Stimulated activated CD8-positive, alpha-beta memory T cell treated with anti-CD3 and anti-CD28 coated beads, Interleukin-15, amount 100 ng/mL, for 4 hours (primary cell): ENCODE measurements at places on chromosomes 1 and 21.

DNA sequence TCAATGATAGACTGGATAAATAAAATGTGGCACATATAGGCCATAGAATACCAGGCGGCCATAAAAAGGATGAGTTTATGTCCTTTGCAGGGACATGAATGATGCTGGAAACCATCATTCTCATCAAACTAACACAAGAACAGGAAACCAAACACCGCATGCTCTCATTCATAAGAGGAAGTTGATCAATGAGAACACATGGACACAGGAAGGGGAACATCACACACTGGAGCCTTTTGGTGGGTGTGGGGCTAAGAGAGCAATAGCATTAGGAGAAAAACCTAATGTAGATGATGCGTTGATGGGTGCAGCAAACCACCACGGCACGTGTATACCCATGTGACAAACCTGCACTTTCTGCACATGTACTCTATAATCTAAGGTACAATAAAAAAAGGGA, 883.4 kb upstream of the PRMT6 start:
- no peak for DNase-seq

DNA sequence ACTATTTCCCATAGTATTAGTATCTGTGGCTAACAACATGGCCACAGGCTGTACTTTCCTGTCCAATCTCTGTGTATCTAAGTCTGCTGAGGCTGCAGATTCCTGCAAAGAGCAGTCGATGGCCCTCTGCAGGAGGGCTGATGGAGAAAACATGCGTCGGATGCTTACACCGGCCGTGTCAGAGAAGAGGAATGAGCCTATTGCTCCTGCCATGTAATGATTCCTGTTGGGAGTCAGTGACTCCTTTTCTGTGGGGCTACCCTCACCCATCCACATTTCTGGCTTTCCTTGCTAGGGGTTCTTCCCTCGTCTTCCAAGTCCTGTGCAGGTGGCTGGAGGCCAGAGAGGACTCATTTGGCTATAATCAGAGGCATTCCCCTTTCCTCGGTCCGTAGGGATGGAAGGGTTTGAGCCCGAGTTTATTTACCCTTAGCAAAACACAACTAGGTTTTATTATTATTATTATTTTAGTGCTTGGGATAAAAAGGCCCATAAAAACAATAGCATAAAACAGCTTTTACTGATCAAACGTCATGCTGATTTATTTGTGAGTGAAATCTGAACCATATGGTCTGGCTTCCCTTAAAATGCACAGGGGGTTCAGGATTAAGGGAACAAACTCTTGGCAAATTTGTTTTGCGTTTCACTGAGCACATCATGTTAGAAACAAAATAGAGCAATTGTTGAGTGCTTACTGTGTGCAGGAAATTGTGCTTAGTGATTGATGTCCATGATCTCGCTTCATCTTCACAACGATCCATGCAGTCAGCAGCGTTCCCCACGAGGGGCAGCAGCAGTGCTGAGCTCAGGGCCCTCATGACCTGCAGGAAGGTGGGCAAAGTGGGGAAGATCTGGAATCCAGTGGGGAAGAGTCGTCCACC, 70.8 kb downstream of the KIF26B start:
- no peak for DNase-seq

- no peak for DNase-seq
Observed at GRCh38 chr1:169207797-169208520, 101.5 kb downstream of the ATP1B1 start.

GRCh38 chr1:183883623-183884022, 78.7 kb downstream of the RGL1 start:
- DNase-seq: no peak

GRCh38 chr1:181396811-181397210, 86.5 kb upstream of the CACNA1E start:
- DNase-seq: no peak

GRCh38 chr21:43278359-43278758, 109.6 kb downstream of the CRYAA start:
- DNase-seq: no peak

GRCh38 chr1:82279241-82279640, 478.5 kb downstream of the ADGRL2 start:
- no peak for DNase-seq

GRCh38 chr1:2644171-2644570, 11.4 kb upstream of the MMEL1 start:
- no peak for DNase-seq

GRCh38 chr21:26842300-26842699, 2.9 kb downstream of the ADAMTS1 start:
- no peak for DNase-seq

GRCh38 chr1:93980320-93981273, 71.4 kb upstream of the GCLM start:
- no peak for DNase-seq

GRCh38 chr1:51061231-51061918, 40.7 kb upstream of the C1orf185 start:
- DNase-seq: no peak

GRCh38 chr1:227925582-227926198, 22.0 kb downstream of the WNT9A start:
- no peak for DNase-seq

DNA sequence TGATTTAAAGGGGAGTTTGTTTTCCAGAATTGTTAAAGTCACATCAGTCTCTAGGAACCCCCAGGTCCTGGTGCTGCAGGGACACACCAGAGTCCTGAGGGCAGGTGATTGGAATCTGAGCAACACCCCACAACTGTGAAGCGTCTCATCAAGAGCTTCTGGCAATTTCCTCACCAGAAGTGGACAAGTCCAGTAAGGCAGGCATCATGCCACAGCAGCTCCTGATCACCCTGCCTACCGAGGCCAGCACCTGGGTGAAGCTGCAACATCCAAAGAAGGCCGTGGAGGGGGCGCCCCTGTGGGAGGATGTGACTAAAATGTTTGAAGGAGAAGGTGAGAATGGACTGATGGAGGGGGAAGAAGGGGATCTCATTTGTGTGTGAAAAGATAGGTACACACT, 2.1 kb downstream of the ZFP69 start:
- no peak for DNase-seq

- DNase-seq: no peak
Observed at GRCh38 chr1:54070171-54070837, 16.9 kb downstream of the TCEANC2 start.

DNA sequence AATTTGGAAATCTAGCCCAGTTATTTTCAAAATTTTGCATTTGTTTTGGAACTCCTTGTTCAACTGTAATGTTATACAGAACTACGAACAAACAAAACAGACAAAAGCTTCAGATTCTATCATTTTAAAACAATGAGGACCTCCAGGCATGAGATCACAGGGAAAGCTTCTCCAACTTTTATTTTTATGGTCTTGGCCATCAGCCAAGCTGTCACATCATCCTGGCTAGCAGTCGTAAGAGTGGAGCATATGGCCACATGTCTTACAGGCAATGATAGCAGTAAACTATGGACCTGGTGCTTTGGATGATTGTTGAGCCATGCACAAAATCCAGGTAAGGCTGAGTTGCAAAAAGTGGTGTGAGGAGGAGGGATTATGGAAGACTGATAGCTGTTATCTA, 299.6 kb downstream of the LMX1A start:
- no peak for DNase-seq

GRCh38 chr1:53359225-53359933, 31.5 kb upstream of the LRP8 start:
- DNase-seq: no peak

DNA sequence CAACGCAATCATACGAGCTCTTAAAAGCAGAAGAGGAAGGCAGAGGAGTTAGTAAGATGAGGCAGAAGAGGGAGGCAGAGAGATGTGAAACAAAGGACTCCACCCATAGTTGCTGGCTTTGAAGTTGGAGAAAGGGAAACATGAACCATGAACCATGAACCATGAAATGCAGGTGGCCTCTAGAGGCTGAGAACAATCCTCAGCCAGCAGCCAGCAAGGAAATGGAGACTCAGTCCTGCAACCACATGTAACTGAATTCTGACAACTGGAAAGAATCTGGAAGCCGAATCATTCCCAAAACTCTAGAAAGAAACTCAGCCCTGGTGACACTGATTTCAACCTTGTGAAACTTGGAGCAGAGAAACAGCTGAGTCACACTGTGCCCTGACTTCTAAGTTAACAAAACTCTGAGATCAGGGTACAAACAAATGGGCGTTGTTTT, 10.1 kb downstream of the DIPK1A start:
- DNase-seq: no peak

DNA sequence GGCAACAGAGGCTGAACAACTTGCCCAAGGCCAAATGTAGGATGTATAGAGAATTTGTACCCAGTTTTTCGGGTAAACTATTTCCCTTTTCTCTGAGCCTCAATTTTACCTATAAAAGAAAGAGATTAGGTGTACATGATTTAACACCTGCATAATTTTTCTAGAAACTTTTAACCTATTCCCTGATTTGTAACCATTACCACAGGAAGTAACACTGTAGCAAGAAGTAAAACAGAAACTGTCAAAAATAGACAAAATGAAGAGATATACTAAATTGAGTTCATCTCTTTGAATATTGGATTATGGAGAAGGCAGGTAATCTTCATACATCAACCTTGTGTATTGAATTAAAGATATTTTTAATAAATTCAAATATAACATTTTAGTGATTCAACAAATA, 136.2 kb downstream of the ZC3H11B start:
- DNase-seq: no peak

- DNase-seq: no peak
Observed at GRCh38 chr1:86997538-86997937, 83.1 kb downstream of the HS2ST1 start.

DNA sequence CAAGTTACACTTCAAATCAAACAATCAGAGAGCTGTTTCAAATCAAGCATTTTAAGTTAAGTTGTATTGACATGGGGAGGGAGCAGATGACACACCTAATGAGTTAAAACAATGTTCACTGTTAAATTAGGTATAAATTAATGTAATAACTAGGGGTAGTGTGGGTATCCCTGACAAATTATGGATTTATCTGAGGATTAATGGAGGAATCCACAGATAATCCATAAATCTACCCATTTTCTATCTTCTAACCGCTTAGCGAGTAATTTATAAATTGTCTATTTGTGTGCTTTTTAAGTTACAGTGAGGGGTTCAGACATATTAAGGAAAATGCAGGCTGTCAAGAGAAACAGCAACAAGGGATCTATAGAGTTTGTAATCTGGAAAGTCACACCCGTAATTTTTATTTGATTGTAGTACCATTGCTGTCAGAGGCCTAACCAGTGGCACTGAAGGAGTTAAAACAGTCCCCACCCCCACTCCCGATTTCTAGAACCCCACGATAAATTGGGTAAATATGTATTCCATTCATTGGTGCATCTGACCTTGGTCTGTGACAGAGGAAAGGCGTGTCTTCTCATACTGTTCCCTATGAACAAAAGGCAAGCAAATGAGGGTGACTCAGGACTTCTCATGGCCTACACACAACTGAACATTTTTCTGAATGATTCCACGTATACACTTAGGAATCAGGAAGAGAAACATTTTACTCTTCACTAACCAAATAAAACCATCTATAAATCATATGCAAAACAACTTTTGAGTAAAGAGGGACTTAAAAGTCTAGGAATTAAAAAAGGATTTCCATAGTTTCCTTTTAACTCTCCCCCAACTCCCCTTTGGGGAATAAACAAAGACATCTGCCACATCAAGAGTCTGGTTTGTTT, 7.4 kb downstream of the IRF2BP2 start:
- no peak for DNase-seq

- DNase-seq: no peak
Observed at GRCh38 chr1:101165532-101165931, 71.3 kb upstream of the S1PR1 start.

DNA sequence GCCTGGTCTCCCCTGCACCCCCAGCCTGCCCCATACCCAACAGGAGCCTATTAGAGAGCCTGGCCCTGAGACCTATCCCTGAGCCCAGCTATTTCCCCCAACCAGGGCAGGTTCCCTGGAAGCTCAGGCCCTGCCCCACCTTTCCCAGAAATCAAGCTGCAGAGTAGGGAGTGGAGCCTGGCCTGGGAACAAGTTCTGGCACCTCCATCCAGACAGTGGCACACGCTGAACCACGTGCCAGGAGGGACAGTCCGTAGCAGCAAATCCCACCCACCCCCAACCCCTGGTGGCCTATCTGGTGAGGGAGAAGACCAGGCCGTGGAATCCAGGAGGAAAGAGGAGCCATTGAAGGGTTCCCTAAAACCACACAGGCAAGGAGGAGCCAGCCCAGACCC, 22.6 kb downstream of the TNNT2 start:
- no peak for DNase-seq
